ENCODE measurements at places on chromosomes 4 and X.

- DNase-seq = no peak
Measured at GRCh38 chrX:54411732-54412131, 28.5 kb upstream of the TSR2 start.

- no peak for DNase-seq
Measured at GRCh38 chrX:13938829-13939530, 90.7 kb downstream of the GEMIN8 start.

GRCh38 chr4:10659251-10659650, 25.3 kb downstream of the CLNK start:
- DNase-seq = no peak

GRCh38 chr4:25813448-25814106, 49.2 kb downstream of the SEL1L3 start:
- no peak for DNase-seq

DNA sequence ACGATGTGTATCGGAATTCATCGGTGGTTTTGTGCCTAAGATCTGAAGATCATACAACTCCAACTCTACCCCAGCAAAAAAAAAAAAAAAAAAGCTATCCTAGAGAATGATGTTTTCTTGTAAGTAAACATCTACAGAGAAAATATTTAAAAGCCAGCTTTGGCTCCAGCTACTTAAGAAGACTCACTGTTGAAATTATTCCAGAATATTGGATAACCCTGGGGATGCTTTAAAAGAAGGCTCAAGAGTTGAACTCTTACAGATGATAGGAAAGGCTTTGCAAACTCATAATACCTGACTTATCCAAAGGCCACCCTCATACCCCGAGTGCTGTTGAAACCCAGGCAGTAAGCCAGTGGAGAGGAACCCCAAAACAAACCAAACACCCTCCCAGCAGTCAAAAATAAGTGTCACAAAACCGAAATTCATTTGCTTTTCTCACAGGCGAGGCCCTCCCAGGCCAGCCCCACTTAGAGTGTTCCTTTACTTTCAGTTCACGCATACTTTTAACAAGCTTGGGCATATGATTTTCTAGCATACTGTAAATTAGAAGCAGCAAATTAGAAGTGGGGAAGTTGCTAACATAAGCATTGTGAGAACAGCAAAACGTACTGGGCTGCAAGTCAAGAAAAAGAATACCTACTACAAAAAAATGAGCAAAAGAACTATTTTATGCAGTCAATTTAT, 2.7 kb upstream of the AMELX start:
- DNase-seq = no peak

GRCh38 chrX:12319003-12319519, 180.8 kb downstream of the FRMPD4 start:
- DNase-seq = no peak

GRCh38 chr4:154928640-154929257, 147.7 kb downstream of the RBM46 start:
- no peak for DNase-seq

DNA sequence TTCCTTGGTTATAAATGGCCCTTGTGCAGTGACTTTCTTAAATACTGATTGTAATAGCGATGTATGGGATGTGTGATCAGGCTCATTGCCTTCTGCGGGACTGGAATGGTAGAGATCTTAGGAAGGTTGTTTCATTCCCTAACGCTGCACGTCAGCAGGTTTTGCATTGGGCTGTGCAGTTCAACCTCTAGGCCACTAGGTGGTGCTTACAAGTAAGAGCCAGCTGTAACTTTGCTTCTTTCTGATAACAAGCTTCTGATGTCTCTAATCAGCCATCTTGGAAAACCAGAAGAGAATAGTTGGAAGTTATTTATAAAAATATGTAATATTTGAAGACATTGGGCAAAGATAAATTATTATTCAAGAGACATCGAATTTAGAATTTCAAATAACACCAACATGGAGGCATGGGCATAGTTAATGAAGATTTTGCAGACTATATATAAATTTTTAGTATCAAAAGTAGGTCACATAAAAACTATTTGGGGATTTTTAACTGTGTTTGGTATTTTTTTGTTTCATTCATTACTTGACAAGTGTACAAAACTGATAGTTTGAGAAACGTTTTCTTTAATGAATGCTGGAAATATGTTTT, 339.7 kb upstream of the PCDH7 start:
- DNase-seq = no peak

DNA sequence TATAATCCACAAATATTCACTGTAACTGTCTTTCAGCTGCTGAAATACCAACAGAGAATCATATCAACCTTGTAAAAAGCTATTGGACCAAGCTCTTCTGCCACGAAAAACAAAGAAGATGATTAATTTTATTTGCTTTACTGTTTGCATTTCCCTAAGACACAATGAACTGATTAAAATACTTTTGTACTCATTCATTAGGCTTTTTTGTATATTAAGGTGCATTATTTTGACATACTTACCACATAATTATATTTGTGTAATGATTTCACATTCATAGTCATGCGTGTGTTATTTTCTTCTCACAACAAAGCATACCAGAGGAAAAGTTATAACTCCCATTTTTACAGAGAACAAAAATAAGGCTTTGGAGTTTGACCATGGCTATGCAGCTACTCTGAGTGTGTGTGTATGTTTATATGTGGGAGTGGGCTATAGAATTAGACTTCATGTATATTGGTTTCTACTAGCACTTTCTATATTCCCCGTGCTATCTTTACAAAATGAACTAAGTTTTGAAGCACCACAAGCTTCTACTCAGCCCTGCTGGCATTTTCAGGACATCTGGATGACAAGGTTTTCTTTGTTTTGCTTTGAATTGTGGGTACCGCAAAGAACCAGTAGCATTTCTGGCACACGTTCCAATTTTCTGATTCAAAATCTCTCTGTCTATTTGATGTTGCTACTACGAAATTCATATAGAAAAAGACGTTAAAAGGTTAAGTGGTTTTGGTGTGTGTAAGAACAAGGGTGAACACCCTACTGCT, 11.0 kb upstream of the FGF5 start:
- DNase-seq = no peak

DNA sequence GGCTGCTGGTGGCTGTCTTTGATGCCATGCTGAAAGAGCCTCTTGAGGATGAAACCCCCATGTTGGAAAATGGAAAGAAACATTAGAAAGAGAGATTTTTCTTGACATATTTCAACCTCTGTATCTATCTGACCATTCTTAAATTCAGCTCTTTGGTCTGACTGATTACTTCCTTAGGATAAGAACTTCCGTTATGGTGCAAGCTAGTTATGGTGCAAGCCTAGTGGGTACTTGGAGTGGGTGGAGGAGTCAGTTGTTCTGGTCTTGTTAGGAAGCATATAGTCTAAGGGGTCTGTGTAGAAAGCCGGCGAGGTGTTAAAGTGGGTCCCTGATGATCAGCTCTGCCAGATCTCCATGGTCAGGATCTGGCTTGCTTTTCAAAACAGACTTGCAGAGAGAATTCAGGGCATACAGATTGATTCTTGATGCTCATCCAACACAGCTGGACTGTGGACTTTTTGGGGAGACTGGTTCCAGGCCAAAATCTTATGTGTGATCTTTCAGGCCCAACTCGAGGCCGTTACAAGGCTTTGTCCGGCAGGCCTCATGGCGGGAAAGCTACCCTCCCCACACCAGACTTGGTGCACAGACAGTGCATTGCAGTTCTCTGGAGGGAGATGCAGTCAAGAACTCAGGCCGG, 82.8 kb upstream of the BOD1L1 start:
- DNase-seq = no peak

DNA sequence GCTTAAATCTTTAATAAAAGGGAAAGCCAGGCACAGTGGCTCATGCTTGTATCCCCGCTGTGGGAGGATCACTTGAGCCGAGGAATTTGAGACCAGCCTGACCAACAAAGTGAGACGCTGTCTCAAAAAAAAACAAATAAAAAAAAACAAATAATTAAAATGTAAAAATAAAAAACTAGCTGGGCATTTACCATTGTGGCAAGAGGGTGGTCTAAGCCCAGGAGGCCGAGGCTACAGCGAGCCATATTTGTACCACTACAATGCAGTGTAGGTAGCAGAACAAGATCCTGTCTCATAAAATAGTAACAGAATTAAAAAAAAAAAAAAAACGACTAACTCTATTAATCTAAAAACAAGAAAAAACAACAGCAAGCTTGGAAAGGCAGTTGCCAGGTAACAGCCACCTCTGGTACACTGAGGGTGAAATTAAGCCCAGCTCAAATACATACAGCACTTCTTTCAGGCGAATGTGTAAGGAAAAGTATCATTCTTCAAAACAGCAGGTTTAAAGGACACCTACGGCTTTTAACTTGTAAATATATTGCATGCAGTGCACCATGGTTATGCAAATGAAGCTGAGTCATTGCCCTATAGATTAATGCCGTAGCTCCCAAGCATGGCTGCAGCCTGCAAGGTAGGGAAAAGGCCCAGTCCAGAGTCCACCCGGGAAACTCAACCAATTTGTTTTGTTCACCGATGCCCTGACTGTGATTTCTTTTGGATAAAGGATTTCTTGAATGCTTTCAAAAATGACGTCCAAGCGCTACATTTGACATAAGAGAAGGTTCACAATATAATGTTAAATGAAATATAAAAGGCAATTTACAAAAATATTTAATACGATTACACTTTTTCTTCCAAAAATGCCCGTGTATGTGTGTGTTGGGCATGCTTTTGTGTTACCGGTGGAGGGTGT, 14.5 kb upstream of the TXLNG start:
- DNase-seq = no peak

DNA sequence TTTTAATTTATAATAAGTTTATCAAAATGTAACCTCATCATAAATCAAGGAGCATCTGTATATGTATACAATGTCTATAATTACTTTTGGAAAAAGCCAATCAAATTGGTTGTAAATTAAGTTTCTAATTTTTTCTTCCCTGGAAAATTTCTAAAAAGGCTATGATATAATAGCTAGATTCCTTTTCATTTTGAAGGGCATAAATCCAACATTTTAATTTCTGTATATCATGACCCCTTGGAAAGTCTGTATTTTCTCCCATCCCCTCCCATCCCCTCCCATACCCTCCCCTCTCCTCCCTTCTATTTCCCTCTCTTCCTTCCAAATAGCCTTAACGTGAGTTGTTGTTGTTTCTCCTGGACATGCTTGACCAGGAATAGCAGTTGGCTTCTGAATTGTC, 247.1 kb upstream of the FSTL5 start:
- no peak for DNase-seq

DNA sequence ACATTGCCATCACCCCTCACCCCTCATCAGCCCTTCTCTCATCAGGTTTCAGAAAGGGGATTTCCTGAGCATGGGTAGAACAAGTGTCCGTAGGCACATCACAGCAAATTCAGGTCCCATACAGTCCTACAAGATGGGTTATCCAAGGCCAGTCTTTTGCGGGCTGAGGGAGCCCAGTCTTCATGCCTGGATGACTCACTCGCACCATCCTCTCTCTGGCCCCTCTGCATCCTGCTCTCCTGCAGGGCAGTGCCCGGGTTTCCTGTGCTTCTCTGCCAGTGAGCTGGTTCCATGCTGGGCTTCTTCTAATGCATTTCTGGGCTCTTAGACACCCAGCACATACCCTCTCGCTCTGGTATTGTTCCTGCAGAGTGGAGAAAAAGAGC, 7.3 kb upstream of the INTS6L start:
- no peak for DNase-seq

DNA sequence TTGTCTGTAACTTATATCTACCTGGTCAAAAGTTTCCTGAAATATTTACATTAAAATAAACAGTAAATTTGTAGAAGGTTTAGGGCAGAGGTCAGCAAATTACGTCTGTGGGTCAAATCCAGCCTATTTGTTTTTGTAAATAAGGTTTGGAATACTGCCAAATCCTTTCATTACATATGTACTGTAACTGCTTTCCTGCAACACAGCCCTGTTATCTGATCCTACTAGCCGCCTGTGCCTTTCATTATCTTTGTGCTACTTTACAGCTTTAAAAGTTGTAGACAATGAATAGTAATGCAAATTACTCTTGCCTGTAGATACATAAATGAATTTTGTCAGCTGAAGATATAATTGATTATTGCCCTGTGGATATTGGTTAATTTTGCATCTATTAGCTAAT, 369.6 kb upstream of the SLC7A11 start:
- DNase-seq = no peak

DNA sequence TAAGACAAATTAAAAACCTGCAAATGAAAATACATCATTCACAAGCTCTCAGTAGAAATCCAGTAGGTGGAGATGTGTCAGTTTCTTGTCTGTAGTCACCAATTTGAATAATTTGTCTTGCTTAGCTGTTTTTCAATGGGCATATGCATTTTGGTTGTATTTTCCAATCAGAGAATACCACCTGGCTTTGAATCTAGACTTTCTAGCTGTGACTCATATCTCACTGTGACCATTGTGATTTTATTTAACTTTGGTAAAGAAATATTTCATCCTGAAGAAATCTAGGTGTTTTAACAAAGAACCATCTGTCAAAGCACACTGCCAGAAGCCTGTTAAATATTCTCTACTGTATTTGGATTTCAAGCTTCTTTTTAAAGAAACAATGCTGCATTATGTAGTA, 1650.6 kb upstream of the IGFBP7 start:
- no peak for DNase-seq

DNA sequence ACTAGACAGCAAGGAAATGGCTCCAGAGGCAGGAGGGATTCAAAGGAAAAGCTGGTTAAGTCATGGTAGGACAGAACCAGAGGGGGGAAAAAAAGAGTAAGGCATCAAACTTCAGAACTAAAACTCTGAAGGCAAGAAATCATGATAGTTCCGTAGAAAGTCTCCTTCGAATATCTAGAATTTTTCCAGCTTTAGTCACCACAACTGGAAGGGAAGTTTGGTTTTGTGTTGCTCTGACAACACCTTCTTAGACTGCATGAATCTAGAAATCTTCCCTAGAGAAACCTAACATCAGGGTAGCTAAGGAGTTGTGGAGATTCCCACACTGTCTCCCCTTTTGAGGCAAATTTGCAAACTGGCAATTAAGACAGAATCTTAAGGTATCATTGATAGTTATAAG, 33.7 kb downstream of the AMMECR1 start:
- no peak for DNase-seq

DNA sequence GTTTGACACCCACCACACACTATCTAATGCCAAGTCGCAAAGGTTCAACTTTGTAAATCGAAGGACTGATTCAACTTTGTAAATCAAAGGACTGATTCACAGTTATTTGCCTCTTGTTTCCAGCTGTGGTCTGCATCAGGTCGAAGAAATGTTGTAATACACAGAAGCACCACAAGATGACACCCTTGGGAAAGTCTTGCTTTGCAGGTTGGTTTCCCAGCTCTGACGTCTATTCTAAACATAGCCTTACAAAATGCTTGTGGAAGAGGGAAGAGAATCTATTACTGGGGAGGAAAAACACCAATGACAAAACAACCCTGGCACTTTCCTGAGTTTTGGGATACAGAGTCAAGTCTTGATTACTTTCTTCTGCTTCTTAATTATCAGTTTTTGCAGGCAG, 35.3 kb downstream of the SUPT20HL1 start:
- no peak for DNase-seq

GRCh38 chr4:70703619-70704214, 15.4 kb downstream of the UTP3 start:
- no peak for DNase-seq

GRCh38 chr4:89056292-89056952, 563 bp downstream of the FAM13A start:
- DNase-seq = no peak

GRCh38 chrX:29487714-29488113, 727.6 kb upstream of the MAGEB2 start:
- DNase-seq = no peak

- DNase-seq = no peak
Measured at GRCh38 chr4:183675625-183676024, 16.5 kb downstream of the TRAPPC11 start.

GRCh38 chrX:153726286-153727122, 1.8 kb downstream of the ABCD1 start:
- DNase-seq = peak; percentile 80
